T-helper 2 cell treated with Interferon-gamma antibody and Interleukin-4, amounts not matched to agents 5 μg/mL and 100 μg/mL, for 36 hours (primary cell): ENCODE measurements at places on chromosomes 7 and 10.
A peak's percentile ranks its signal among the peaks of the same experiment; 100 is the strongest.

- no peaks in the 10 kb centered on the region for H3K36me3 ChIP-seq
- H3K4me3 ChIP-seq, result no peak overlapping the region
- no peaks in the 10 kb centered on the region for H3K4me1 ChIP-seq
- DNase-seq, result no peak
- H3K27ac ChIP-seq, result no peak overlapping the region
Measured at GRCh38 chr7:154862153-154862791, 140.7 kb downstream of the PAXIP1 start.

DNA sequence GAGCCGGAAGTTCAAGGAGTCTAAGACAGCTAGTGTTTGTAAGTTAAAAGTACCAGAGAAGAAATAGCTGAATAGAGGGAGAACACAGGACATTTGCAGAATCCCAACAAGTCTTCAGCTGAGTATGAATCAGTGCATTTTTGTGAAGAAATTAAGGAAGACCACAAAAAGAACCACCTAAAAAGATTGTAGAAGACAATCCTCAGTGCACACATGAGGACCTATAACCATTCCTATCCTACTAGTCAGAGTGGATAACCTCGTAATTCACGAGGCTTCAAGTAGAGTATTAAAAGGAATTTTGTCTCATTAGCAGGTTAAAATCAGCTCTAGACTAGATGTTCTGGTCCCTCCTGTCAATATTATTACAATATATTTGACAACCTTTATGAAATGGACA, 295.4 kb upstream of the KAT6B start:
- H3K27me3 ChIP-seq, result no peaks in the 10 kb centered on the region
- peaks cover 5% of the 10 kb centered on the region for H3K36me3 ChIP-seq

GRCh38 chr10:126459878-126460481, 71.7 kb upstream of the ADAM12 start:
- no peaks in the 10 kb centered on the region for H3K36me3 ChIP-seq
- DNase-seq, result no peak
- no peak overlapping the region for H3K27ac ChIP-seq
- no peaks in the 10 kb centered on the region for H3K4me1 ChIP-seq

GRCh38 chr7:2968176-2968575, 75.5 kb downstream of the CARD11 start:
- H3K4me3 ChIP-seq, result no peak overlapping the region
- no peak for DNase-seq
- no peak overlapping the region for H3K27ac ChIP-seq
- H3K27me3 ChIP-seq, result no peaks in the 10 kb centered on the region

GRCh38 chr7:2095436-2095835, 137.3 kb downstream of the MAD1L1 start:
- no peak for DNase-seq
- no peak overlapping the region for H3K4me3 ChIP-seq
- no peaks in the 10 kb centered on the region for H3K27me3 ChIP-seq
- peak overlapping the region; percentile 49 for H3K27ac ChIP-seq
- peaks cover 13% of the 10 kb centered on the region for H3K4me1 ChIP-seq
- peaks cover 4% of the 10 kb centered on the region for H3K36me3 ChIP-seq
